ENCODE measurements at places on chromosomes 2 and 18. TPM values are rescaled to one million over a fixed set of nuclear protein-coding genes. Genes with fewer than 3 reads are reported as not detected.

The SPP2 gene
- not detected for total RNA-seq

The SUMO1 gene
- 51.6 TPM for total RNA-seq

The KYNU gene
- total RNA-seq = 8.7 TPM

The RNF125 gene
- total RNA-seq = 7.0 TPM

The SERPINB12 gene
- not detected for total RNA-seq

The CD8B gene
- total RNA-seq = not detected

The MTCL1 gene
- 4.8 TPM for total RNA-seq

The CNTNAP5 gene
- under 0.01 TPM for total RNA-seq

The USP37 gene
- 17.4 TPM for total RNA-seq

The AOX1 gene
- total RNA-seq = 221 TPM

The PROKR1 gene
- 0.22 TPM for total RNA-seq

The CYP27A1 gene
- total RNA-seq = 92.4 TPM

DNA sequence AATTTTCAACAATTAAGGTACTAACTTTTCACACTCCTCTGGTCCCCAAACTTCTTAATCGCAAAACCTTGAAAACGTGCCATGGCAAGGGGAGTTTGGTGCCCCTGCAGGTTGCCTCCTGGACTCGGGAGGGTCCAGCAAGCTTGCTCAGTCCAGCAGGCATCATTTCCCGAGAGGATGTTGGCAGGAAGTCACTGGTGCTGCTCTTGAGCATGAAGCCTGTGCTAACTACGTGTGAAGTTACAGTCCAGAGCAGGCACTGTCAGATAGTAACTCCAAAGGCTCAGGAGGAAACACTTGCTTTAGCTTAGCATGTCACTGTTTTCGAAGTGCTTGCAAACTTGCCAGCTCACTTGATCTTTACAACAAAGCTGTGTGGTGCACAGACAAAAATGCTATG lies 215.4 kb downstream of the MYCN start:
- peak; percentile 2 for DNase-seq

- no peak for DNase-seq
These were observed 40.6 kb downstream of the ITGB1BP1 start for GRCh38 chr2:9382604-9383235.

- no peak for DNase-seq
These were observed 13.1 kb downstream of the KLHL14 start for GRCh38 chr18:32759611-32760167.

- DNase-seq = no peak
These were observed at the start of gene DAW1 for GRCh38 chr2:227871375-227871791. DAW1 (plus strand) TSS chr2:227871631; CDS start chr2:227871690, 59 bp downstream.

GRCh38 chr2:67970542-67970941 lies 92.3 kb downstream of the C1D start:
- DNase-seq = no peak

GRCh38 chr2:98799375-98800329 lies 68.7 kb upstream of the MGAT4A start:
- DNase-seq = no peak

- no peak for DNase-seq
These were observed 40.3 kb upstream of the ZSWIM2 start for GRCh38 chr2:186889101-186889879.

DNA sequence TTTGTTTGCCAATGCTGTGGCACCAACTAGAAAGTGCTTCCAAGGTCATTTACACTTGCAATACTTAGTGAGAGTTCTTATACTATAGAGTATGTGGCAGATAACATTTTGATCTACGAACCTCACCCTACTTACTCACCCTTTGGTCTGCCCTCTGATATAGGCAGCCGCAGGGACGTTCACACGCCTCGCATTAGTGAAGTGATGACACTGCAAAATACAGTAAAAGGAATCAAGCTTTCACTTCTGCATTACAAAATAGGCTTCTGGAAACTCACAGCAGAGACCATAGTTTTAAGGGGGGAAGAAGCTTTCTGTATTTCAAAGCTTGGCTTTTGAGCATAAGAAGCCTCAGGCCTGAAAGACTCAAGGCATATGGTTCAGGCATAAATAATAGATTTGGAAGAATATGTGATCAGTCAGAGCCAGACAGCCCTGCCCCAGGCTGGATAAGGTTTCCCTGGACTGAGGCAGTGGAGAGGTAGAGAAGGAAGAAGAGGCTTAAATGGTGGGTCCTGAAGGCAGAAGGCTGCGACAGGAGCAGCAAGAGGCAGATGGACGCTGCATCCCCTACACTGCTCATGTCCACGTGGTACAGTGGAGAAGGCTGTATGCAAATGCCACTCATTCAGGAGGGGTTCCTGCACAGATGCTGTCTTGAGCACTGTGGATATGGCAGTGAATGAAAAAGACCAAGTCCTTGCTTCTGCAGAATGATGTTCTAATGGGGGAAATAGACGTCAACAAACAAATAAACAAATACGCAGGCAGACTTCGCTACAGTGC lies 63.1 kb downstream of the FECH start:
- DNase-seq = no peak

GRCh38 chr2:227942021-227942420 lies 70.6 kb downstream of the DAW1 start:
- DNase-seq = no peak

DNA sequence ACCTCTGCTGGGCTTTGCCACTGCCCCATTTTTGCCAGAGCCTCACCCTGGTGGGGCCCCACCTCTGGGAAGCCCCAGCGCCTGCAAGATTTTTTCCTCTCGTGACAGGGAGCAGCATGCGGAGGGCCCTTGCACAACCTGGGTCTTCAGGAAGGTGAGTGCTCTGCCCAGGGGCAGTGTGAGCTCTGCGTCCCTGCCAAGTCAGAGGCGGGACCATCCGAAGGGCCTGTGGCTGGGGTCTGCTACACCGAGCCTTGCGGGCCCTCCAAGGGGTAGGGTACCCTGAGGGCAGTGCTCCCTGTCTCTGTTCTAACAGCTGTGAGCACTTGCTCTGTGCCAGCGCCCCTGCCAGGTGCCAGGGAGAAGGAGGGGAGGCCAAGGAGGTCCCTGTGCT lies 5.8 kb upstream of the ODC1 start:
- no peak for DNase-seq

- no peak for DNase-seq
These were observed 2.4 kb downstream of the MEX3C start for GRCh38 chr18:51195086-51195450.

GRCh38 chr18:5066380-5066977 lies 130.6 kb downstream of the AKAIN1 start:
- DNase-seq = no peak

GRCh38 chr2:127084611-127085316 lies 22.2 kb downstream of the BIN1 start:
- DNase-seq = no peak

DNA sequence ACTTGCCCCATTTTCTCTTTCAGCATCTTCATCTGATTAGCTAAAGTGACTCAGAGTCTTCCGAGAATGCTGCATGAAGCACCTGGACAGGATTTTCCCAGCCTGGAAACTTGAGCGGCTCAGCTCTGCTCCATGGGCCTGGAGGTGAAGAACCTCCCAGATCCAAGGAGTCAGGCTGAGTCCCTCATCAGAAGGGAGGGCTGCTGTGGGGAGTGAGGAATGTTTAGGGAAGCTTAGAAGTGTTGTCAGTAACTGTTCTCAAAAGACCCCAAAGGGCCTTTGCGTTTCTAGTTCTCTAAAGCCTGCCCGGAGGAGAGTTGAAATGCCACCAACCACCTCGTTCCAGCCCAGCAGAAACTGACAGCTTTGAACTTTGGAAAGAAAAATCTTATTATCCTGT lies 157.1 kb downstream of the CLIP4 start:
- DNase-seq = no peak

DNA sequence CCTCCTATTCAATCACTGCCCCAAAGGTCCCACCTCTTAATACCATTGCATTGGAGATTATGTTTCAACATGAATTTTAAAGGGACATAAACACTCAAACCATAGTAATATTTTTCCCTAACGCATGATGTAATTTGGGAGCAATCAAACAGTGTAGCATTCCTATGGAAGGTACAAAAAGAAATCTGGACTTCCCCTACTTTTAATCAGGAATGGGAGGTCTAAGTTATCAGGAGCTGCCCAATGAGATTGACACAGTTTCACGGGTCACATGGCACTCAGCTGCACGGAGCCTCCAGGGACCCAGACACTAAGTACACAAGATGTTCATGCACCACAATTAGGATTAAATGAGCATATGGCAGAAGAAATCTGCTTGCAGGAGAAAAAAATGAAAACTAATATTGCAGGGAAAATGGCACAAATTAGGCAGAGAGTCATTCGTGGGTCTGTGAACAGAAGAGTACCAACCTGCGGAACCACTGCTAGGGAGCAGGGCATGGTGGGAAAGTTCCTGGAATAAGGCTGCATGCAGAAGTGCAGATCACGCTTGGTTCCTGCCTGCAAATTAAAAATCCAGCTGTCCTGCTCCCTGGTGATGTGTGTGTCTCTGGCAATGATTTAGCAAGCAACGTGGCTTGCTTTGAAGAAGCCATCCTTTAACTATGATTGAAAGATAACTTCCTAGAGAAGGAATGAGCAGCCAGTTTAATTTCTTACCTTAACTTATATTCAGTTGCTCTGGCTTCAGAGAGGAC lies 326.6 kb upstream of the ID2 start:
- no peak for DNase-seq

- no peak for DNase-seq
These were observed 77.1 kb upstream of the SEC11C start for GRCh38 chr18:59062643-59063006.

GRCh38 chr2:17328161-17328560 lies 190.1 kb downstream of the RAD51AP2 start:
- no peak for DNase-seq

DNA sequence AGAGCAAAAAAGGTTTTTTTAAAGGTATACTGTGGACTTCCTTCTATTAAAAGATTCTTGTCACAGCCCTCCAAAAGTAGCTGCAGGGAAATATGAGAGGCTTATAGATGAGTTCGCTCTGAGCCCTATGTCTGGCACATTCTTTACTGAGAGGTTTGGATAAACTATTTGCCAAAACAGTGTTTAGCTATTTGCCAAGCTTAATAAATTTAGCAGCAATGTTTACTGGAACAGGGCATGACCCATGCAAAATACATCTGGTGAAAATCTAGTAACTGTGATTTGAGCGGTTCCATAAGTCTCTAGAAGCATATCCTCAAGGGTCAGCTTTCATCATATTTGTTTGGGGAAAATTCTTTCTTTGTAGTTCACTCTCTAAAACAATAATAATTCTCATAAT lies 1696.7 kb upstream of the PIK3C3 start:
- DNase-seq = no peak

GRCh38 chr2:180255981-180256380 lies 248.9 kb upstream of the CWC22 start:
- no peak for DNase-seq

DNA sequence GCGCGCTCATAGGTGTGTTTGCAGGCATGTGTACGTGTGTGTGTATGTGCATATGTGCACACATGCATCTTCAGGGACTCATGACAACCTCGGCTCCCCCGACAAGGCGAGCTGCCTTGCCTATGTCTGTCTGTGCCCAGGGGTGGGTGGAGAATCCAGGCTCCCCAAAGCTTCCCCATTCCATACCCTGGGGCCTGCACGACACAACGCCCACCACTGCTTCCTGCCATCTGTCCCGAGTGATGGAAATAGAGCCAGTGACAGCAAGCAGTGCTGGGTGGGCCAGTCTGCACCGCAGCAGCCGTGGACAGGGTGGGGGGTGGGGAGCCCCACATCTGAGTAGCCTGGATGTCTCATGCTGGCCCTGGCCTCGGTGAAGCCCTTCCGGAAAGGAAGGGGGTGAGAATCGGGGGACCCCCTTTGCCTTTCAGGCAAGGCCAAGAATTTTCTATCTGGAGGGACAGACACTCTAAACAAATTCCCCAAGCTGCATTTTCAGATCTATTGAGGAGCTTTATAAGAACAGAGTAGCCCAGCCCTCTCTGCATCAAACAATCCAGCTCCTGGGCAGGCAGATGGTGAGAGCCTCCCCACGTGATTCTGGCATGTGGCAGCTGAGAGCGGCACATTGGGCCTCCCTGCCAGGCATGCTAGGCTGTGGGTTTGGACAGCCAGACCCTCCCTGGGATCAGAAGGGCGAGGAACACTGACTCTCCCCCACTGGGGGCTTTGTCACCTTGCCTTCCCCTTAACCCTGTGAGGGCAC lies 4.9 kb downstream of the KCNIP3 start:
- DNase-seq = no peak

DNA sequence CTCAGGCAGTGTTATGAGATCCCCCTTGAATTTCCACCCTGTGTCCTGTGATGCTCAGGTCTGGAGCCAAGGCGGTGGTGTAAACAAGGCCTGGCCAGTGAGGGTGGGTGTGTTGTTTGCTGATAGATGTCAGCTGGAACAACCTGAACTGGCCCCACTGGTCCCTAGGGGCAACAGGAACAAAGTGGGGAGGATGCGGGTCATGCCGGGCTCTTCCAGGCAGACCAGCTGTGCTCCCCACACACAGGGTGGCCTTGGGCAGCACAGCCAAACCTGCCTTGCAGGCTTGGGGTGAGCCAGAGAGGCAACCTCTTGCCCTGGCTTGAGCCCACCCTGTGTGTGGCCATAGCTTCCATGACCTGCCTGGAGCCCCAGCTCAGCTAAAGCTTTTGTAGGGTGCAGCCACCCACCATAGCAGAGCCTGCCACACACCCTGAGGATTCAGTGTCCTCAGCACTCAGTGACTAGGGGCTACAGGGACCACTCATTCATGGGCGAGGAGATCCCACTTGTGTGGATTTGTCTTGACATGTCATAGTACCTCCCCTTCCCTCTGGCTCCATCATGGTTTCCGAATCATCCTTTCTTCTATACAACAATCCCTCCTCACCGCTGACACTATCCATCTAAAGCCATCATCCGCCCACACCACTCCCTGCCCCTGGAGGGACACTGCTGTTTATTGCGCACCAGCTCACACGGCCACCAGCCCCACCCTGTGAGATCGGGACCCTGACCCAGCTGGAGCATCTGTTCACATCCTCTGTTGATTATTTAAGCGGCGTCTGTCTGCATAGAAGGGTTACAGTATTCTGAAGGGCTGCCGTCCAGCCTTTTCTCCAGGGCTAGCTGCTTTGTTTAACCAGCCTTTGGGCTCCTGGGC lies 268.8 kb downstream of the CYP26B1 start:
- peak; percentile 59 for DNase-seq

GRCh38 chr2:241295326-241296095 lies 20.0 kb downstream of the HDLBP start:
- DNase-seq = no peak

- no peak for DNase-seq
These were observed 34.1 kb downstream of the SOCS6 start for GRCh38 chr18:70322928-70323327.

- DNase-seq = no peak
These were observed 71.8 kb downstream of the CMPK2 start for GRCh38 chr2:6793913-6794312.

- DNase-seq = no peak
These were observed 319.9 kb downstream of the NBAS start for GRCh38 chr2:15241201-15241600.
